Astrocyte (in vitro differentiated cells and primary cell): ENCODE measurements at places on chromosomes 7 and 10. TPM values are rescaled to one million over a fixed set of nuclear protein-coding genes. Genes with fewer than 3 reads are reported as not detected.

ODAD2 gene
- total RNA-seq, result 0.48 and 0.96 TPM in 2 replicates

DNA sequence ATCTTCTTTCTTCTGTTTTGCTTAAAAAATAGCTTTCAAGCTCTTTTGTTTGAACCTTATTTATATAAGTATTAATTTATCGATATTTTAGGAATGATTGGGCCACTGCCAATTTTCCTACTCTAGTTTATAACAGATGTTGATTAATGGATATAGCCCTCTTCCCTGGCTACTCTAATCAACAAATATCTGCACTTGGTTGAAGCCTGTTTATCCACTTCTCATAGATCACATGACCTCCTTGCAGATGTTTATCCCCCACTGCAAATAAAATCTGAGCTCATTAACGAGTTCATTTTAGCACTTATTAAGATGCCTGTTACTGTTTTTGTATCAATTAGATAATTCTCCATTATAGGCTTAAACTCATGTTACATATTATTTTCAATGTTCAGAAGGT, 715.3 kb downstream of the CNTNAP2 start:
- no peak for DNase-seq

DNA sequence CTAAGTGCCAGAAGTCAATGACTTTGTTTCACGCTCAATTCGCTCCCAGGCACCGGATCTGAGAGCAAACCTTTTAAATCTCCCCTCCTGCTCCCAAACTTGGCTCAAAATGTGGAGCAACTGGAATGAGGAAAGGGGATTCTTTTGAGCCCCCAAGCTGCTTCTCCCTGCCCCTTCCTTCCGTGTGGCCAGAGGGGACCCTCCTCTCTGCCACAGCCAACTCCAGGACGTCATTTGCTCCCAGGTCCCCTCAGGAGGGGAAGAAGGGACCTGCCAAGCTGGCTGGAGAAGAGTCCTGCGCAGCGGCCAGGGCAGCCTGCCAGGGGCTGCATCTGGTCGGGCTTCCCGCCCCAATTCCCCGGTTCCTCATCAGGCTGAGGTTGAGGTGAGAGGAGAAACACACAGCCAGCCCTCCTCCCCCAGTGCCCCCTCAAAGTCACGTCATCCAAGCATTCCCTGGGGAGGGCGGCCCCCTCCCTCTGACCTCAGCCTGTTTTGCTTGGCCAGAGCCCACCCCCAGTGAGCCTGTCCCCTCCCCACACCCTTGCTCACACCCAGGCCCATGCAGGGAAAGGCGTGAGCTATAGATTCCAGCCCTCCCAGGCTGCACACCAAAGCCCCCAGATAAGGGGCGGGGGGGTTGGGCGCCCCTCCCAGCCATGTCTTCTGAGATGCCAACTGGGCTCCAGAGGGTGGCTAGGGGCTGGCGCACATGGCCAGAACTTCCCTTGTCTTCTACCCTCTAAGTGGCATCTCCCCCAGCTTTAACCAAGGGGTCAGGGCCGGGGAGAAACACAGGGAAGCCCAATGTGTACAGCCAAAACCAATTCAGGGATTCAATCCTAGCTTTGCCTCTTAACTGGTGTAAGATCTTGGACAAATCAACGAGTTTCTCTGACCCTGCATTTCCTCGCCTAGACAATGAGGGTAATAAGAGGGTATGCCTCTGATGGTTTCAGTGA, 35.0 kb downstream of the SH3PXD2A start:
- peak; percentile 77 for DNase-seq

DNA sequence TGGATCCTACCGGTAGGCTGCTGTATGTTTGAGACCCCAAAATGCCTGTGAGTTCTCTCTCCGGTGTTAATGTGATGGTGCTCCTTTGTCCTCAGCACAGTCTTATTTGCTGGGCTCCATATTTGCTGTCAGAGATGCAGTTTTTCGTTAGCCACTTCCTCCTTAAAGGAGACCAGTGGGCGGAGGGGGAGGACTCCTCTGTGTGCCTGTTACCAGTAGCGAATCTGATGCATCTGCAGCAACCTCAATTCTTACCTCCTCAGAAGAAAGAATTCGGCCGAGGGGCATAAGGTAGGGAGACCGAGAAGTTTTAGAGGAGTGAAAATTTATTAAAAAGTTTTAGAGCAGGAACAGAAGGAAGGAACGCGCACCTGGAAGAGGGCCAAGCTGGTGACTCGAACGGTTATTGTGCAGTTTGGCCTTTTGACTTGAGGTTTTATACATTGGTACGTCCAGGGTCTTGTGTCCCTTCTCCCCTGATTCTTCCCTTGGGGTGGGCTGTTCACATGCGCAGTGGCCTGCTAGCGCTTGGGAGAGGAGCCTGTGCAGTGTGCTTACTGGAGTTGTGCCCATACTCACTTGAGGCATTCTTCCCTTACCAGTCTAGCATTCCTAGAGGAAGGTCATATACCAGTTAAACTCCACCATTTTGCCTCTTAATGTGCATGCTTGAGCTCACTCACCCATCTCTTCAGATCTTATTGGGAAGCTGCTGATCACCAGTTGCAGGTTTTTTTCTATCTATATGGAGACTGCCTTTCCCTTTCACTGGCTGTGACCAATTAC, 49.5 kb downstream of the GNAI1 start:
- peak; percentile 13 for DNase-seq

TMEM229A gene
- 0.09 TPM in 1 of 2 replicates, not detected in the other for total RNA-seq

DNA sequence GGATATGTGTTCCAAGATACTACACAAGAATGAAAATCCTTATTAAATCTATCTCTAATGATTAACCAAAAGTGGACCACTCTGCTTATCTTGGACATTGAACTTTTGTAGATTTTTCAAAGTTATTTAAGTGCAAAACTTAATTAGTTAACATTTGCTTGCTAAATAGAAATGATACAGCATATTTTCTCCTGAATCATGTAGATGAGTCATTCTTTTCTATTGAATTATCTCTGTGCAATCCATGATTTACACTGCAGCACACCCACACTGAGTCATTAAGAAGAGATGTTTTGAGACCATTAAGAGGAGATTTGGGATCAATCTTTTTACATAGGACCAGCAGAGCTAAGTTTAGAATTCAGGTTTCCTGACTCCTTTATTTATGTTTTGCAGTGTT, 6.6 kb upstream of the ABCC2 start:
- peak; percentile 88 for DNase-seq

ECHDC3 gene
- 1.9 and 2.1 TPM in 2 replicates for total RNA-seq

DNA sequence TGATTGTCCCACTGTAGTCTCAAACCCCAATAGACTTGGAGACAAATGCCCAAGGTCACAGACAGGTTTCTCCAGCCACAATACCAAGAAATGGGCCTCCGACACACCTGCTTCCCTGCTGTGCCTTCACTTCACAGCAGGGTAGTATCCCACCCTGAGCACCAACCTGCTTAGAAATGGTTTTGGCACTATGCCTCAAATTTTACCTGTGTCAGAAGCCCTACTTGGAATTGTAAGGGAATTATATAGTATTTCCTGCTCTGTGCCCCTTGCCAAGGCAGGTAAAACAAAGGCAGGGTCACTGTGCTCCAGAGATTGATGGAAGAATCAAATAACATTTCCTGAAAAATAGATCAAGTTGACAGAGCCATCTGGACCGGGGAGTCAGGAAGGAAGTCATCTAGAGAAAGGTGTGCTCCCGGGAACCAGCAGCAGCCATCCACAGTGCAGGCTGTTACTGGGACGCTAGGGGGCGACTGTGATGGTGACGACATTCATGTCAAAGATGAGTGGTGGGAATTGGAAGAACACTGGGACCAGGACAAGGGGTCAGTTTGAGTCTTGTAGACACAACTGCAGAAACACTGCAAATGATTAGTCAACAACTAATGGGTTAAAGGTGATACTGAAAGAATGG, 117.8 kb upstream of the AKR1E2 start:
- no peak for DNase-seq

TMEM248 gene
- 96.1 and 98.0 TPM in 2 replicates for total RNA-seq

IL6 gene
- total RNA-seq, result 2.5 and 2.7 TPM in 2 replicates

GRCh38 chr10:52780391-52781155, 8.0 kb upstream of the MBL2 start:
- no peak for DNase-seq

DNA sequence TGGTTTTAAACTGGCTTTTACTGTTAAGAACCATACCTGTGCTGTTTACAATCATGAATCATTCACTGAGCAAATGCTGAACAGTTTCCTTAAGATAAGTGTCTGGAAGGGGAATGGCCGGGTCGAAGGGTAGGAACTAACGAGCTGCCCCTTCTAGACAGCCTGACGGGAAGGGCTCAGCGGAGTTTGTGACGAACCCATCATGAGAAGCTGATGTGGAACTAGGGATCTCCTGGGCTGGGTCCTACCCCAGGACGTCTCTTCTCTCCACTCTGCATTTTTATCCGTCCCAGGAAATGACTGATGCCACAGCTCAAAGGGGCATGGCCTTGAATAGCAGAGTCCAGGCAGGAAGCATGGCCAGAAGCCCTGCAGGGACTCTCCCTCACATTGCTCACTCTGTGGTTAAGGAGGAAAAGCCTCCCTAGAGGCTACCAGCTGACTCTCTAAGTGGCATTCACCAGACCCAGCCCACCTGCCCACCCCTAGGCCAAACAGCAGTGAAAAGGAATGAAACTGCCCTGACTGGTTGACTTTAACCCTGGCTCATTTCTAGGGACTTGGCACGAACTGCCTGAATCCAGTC, 112.0 kb downstream of the PFKFB3 start:
- no peak for DNase-seq

DNA sequence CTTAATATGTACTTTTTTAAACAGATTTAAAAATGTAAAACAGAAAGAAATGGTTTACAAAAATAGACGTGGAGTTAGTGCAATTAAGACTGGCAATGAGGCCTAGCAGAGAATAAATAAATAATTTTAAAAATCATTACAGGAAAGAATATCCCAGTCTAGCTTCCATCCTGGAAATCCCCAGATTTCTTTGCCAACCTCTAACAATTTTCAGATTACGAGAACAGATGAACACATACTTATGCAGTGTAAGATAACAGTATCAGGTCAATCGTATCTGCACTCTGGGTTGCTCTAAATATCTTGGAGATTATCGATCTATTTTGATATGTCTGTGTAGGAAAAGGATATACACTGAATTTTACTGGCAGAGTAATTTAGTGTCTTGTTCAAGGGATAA, 210.5 kb downstream of the SEMA3A start:
- DNase-seq, result no peak

DNA sequence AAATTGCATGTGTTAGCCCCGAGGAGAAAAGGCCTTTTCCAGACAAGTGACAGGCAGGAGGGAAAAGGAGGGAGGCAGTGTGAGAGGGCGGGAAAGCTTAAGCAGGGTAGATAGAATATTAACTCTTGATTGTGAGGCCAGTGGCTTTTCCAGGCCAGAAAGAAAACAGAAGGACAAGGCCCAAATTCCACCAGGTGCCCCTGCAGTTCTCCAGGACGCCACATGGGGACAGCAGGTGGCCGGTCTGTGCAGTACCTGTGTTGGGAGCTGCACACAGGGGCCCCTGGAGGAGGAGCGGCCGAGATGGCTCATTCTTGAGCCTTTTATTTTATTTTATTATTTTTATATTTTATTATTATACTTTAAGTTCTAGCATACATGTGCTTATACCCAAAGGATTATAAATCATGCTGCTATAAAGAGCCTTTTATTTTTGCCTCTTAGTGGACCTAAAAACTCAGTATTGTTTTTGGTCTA, 141.3 kb upstream of the KLF14 start:
- no peak for DNase-seq

JAZF1 gene
- total RNA-seq, result 19.8 and 20.1 TPM in 2 replicates

CTNNA3 gene
- 0.73 and 0.75 TPM in 2 replicates for total RNA-seq

DNA sequence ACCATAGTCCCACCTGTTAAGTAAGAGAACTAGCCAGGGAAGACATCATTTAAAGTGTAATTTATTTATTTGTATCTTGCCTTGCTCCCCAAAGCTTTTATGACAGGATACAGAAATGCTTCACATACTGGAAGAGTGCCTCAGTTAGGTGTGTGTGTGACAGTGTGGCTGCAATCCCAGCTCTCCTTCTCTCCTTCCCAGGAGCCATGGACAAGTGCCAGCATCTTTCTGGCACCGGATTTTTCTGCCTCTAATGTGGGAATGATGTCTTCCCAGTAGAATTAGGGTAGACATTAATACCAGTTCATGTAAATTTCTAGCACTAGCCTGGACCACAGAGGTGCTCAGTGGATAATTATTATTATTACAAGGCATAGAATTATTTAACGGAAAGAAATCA, 30.3 kb upstream of the ATXN7L1 start:
- DNase-seq, result peak; percentile 12

- no peak for DNase-seq
Observed at GRCh38 chr7:47258798-47259197, 323.1 kb downstream of the TNS3 start.

ANXA8 gene
- total RNA-seq, result 0.55 and 1.0 TPM in 2 replicates

DNA sequence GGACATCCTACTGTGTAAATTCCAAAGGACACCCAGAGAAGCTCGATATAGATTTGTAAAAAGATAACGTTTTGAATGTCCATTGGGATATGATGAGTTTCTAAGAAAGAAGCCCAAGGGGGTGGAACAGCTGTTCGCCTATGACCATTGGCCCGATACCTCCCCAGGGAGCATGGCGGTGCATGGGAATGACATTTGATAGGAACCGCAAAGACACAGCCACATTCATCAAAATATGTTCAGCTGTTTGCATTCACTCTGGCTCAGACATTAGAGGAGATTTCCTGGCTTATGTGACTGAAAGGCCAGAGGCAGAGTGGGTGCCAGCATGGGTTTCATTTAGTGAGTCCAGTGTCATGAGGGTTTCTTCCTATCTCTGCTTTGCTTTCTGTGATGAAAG, 56.0 kb upstream of the BAIAP2L1 start:
- no peak for DNase-seq
